Activated naive CD4-positive, alpha-beta T cell treated with anti-CD3 and anti-CD28 coated beads, Interleukin-2, amount 10 ng/mL, durations not matched to agents 7 days and 5 days (primary cell): ENCODE measurements at places on chromosomes 6 and 20.

GRCh38 chr20:16708602-16709001, 21.2 kb upstream of the SNRPB2 start:
- no peak for DNase-seq

DNA sequence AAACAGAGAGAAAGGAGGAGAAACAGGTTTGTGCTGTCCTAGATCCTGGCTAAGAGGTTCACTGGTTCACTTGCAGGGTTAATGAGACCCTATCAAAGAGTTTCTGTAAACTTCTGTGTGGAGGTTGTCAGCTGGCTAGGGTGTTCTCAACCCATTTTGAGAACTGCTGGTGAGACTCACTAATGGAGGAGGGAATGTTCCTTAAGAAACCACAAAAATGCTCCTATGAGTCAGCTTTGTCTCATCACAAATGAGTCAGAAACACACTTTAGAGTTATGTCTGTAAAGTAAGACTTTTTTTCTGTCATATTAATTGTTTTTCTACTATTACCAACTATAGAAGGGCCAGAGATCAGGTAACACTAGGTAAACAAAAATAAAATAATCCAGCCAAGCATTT, 884.4 kb downstream of the PHF3 start:
- DNase-seq, result no peak

- DNase-seq, result no peak
These were observed 68.6 kb upstream of the FOXA2 start for GRCh38 chr20:22652681-22653588.

- no peak for DNase-seq
These were observed 348.3 kb downstream of the BCKDHB start for GRCh38 chr6:80454661-80455365.

GRCh38 chr6:139133262-139134063, 1.4 kb upstream of the HECA start:
- DNase-seq, result no peak

- no peak for DNase-seq
These were observed 2.3 kb upstream of the SCAND1 start for GRCh38 chr20:35956616-35957015.

- no peak for DNase-seq
These were observed 40.3 kb downstream of the MAP3K4 start for GRCh38 chr6:161031721-161032495.

DNA sequence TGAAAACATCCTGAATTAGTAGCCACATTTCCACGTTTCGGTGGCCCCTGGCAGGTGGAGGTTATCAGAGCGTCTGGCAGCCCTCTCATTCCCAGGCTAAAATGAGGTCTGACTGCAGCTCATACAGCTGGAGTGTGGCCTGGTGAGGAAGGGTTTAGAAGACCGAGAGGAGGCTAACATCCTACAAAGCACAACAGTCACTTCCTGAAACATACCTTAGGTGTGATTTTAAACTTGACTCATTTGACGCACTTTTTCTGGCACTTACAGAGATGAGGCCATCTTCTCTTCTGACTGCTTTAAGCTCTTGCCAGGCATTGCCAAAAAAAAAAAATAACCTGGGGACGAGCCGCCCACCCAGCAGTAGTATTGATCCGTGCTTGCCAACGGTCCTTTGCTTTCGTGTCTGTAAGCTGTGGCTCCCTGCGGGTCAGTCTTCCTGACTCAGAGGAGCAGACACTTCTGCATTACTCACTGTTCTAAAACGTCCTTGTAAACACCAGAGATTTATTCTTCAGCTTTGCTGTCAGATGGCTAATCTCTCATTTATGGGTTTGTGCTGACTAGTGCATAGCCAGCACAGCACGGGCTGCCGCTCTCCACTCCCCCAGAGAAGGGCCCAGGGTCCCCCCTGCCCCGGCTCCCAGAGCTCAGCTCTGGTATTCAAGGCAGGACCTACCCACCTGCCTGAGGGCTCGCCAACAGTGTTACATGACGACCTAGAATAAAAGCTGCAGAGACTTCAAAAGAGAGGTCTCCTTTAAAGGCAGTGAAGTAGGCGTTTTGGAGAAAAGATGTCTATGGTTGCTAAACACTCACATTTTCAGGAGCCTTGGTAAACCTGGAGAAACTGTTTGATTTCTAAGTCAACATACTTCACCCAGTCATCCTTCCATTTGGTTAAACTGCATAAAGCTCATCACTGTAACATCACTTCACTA, 78.5 kb upstream of the FRMD1 start:
- no peak for DNase-seq

DNA sequence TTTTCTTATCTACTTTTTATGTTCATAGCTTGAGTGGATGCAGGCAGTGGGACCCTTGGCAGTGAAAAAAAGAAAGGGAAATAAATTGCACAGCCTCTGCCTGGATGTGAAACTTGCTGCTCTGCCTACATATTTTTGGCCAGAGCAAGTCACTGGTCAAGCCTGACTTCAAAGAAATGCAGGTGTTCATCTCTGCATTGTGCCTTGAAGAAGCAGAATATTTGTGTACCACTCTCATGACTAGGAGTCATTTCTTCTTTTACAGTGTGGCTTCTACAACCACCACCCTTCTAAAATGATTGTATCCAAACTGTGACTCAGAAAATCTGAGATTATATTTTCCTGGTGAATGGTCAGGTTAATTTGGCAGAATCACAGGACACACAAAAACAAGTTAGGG, 2.5 kb upstream of the KATNA1 start:
- no peak for DNase-seq

DNA sequence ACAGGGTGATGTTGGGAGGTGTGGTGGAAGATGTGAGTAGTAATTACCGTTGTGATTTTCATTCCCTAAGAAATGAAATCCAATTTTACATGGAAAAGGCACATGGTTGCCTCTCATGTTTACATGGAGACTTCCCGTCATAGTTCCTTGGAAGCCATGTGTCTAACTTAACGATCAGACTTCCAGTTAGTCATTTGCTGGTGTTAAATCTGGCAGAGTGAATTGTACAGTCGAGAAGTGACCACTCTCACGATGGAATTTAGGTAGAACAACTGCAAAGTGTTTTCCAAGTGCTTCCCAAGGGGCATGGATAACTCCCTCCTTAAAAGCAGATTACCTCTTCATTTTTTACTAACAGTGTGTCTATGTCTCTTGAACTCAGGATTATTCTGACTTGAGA, 145.8 kb upstream of the CCN2 start:
- no peak for DNase-seq

DNA sequence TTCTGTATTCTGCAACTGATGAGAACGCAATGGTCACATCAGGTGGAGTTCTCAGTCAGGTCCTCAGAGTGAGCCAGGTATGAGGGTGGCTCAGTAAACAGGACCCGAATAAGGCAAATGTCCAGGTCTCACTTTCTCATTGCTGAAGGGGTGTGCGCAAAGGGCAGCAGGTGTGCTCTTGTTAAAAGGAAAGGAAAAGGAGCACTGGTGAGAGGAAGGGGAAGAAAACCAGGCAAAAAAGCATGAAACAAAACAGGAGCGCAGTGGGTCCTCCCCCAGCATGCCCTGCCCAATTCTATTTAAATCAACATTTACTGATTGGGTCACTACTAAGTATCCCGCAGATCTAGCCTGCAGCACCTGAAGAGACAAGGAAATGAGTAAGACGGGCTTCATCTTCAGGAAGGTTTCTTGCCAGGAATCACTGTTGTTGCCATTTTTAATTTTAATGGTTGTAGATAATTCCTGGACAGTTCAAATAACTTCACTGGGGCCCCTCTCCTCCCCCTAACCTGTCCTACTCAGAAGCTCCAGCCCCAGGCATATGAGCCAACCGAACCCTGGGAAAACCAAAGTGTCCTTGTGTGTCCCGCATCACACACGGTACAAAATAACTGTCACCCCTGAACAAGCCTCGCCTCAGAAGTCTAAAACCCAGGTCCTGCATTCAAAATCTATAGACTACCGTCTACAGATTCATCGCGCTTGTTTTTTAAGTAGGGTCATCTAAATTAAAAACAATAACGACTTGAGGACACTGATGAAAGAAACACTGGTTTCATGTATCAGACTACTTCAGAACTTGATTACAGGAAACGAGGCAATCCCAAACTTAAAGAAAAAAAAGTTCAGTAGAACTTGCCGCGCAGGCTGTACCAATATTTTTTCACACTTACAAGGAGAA, 980 bp downstream of the MBOAT1 start:
- DNase-seq, result no peak

DNA sequence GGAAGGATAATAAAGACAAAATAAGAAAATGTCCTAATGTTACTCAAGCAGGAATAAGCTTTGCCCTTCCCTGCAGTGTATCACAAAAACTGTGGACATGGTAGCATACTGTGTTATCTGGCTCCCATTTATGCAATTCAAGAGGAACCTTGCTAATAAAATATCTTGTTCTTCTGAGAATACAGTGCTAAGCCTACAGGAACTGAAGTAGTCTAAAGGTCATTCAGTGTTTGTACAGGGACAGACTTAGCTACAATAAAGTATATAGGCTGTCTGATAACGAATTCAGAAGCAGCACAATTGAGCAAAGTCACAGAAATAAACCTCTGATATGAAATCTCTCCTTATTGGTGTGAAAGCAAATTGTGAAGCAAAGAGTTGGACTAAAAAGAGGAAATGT, 59.6 kb upstream of the SDHAF4 start:
- DNase-seq, result no peak

- DNase-seq, result no peak
These were observed 59.4 kb downstream of the RPRD1B start for GRCh38 chr20:38092915-38093314.
